ENCODE measurements at places on chromosomes 11 and 22.

DNA sequence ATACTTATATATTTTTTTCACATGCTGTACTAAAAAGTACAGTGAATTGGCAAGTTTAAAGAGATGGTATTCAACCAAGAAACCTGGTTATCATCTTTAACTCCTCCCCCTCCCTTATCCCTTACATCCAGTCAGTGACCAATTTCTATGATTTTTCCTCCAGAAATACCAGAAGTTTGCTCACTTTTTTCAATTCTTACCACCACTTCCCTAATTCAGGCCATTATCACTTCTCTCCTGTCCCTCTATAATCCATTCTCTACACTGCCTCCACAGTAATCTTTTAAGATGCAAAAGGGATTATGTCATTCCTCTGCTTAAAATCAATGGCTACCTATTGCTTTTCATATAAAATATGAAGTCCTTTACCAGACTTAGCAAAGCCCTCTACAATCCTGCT lies 62.8 kb downstream of the CEP57 start:
- DNase-seq, result no peak

DNA sequence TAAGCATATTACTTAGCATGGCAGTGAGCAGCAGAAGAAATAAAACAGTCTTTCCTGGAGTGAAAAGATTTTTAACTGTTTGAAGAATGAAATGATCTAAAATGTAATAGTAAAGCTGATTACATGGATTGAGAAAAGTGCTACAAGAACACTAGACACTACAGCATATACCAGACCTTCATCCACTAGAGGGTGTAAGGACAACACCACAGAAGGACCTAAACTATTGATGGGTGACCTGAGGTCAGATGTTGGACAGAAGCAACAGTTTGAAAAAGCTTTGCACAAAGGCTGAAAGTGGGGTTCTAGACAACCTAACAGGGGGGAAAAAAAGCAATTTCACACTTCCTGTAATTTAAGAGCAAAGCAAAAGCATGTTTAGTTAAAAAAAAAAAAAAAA lies 97.7 kb downstream of the RBFOX2 start:
- DNase-seq, result peak; percentile 34

GRCh38 chr22:30220338-30221012 lies 26.1 kb downstream of the LIF start:
- no peak for DNase-seq

GRCh38 chr11:12768726-12769673 lies 94.8 kb downstream of the TEAD1 start:
- no peak for DNase-seq

DNA sequence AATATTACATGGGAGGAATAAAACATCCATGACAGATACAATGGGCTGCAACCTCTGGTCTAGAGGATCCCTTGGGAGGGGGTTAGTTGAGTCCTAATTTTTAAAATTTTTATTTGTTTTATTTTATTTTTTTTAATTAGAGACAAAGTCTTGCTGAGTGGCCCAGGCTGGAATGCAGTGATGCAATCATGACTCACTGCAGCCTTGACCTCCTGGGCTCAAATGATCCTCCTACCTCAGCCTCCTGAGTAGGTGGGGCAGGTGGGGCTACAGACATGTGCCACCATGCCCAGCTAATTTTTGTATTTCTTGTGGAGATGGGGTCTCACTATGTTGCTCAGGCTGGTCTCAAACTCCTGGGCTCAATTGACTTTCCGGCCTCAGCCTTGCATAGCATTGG lies 43.1 kb downstream of the FDX1 start:
- DNase-seq, result no peak

DNA sequence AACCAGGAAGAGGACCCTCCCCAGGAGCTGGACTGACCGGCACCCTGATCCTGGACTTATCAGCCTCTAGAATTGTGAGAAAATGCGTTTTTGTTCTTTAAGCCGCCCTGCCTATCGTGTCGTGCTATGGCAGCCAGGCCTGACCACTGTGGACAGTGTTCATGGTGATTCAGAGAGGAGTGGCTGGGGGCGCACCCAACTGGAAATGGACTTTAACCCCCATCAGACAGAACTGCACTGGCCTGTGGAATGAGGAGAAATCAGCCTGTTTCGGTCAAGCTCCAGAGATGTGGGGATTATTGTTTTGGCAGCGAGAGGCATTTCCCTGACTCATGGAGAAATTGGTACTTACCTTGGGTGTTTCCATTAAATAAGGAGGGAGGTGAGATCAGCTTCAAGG lies 1437.8 kb downstream of the BRD1 start:
- DNase-seq, result peak; percentile 10

DNA sequence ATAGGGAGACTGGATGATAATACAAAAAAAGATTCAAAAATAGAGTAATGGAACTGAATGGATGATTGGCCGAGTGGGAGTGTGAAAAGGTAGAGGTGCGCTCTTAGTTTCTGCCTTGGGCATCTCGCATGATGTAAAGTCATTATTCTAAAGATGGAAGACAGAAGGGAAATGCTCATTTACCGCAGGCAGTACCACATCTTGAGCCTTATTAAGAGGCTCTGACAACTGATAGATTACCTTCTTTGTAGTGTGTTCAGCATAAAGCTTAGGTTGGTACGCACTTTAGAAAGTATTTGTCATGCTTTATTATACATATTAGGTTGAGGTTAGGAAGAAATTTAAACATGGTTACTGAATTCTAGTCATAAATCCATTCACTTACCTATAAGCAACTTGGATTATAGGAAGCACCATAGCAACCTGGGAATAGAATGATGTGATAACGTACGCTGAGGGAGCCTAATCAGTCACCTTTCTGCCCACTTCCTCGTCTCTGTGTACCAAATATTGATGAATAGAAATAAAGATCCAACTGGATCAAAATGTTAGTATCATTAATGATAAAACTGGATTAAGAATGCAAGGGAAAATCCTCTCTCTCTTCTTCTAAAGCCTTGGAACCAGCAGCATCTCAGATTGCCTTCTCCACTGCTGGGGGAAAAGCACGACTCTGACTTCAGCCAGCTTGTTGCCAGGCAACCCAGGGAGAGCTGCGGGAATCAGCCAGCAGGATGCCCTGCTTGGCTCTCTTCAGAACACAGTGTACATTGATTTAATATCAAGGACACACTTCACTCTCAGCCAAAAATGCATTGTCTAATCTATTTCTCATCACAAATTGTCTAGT lies 29.0 kb upstream of the VWA5A start:
- no peak for DNase-seq

DNA sequence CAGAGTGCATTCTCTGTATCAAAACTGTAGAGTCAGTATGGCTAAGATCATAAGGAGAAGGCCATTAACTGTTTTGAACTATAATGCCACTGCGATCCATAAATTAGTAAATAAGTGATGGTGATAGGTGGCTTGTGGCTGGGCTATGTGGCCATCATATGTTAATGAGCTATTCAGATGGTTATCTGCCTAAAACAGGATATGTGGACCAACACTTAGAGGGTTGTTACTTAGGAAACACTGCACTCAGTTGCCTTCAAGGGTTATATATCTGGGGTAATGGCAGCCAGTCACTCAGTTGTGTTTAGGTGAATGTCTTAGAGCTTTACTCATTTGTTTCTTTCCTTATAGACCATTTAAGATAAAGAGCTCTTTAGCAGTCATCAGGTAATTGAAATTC lies 66.0 kb downstream of the PPP2R1B start:
- DNase-seq, result no peak

DNA sequence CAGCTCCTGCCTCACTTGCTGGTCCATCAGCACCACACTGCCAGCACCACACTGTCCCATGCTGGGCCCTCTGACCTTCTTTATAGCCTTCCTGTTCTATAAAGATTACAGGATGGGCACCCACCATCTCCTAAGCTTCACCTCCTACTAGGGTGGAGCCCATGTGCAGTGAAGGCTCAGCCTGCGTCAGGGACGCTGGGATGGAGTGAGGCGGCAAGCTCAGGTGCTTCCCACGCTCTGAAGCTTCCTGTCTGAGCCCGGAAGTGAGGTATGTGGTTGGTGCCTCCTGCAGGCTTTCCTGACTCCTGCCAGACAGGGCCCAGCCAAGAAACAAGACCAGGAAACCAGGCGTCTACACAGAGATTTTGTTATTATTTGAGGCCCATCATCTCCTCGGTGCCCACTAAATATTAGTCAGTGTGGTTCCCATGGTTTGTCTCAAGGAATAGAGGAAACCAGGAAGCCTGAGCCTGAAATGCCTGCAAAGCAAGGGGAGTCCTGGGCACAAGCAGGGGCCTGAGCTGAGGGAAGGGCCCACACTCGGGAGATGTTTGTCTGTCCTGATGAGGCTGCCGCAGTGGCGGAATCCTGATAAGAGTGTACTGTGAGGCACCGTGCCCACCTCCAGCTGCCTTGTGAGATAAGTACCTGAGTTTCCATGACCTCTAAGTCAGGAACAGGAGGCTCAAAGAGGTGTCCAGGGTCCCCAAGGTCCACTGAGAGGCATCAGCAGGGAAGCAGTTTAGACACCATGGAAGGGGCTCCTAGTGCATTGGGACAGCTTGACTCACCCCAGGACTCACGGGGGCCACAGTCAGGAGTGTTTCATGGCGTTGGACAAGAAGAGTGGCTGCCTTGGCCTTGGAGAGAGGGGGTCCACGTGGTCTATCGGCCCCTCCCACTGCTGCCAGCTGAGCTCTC lies 22.0 kb downstream of the RSPH14 start:
- DNase-seq, result no peak

DNA sequence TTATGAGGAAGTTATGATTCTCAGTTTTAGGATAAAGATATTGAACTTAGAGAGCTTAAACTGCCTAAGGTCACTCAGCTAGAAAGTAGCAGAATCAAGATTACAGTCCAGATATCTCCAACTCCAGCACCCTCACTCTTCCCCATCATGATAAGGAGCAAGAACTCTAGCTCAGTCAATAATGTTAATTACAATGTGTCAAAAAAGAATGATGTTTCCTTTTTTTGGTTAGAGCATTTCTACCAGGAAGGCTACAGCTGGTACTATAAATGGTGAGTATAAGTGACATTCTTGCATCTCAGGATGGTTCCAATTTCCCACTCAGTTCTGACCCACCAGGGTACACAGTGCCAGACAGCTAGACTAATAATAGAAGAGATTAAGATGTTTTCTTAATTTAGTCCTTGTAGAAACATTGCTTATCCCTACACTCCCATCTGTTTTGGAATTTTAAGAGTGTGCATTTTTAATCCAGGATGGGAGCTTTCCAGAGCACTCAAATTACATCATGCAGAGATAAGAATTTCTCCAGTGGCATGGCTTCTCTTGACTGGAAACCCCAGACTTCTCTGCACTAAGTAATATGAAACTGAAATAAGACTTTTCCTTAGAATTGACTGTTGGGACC lies 21.6 kb upstream of the BBOX1 start:
- DNase-seq, result no peak

DNA sequence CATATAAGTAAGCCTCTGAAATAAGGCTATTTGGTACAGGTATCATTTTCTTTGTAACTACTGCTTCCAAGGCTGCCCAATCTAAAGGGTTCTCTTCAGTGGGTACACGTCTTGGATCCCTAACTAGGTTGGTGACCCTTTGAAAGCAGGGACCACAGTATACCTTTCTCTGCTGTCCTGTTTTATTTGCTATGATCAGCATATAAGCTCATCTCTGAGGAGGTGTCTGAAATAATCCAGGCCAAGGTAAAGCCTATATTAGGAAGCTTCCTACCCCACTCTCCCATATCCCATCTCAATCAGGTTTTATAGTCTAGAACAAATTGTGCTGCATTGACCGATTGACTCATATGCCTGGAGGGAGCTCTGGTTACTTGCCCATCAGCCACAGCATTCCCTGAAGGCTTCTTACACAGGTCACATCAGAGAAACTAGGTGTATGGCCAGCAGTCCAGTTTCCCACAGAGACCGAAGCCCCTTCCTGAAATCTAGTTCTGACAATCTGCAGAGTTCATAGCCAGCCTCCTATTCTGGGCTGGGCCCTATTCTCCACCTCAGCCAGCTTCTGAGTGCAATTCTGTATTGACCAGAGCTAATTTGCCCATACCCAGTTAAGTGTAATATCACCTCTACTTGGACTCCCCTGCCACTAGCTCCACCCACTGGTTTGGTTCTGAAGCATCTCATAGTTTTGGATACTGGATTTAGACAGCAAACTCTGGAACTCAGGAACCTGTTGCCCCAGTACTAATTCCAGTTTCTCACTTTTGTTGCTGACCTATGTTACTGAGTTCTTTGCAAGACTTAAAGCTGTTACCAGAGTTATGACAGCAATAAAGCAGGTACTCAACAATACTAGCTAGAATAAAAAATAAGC lies 62.1 kb upstream of the ARHGAP20 start:
- no peak for DNase-seq

GRCh38 chr11:126359431-126360048 lies 4.1 kb downstream of the ST3GAL4 start:
- peak; percentile 51 for DNase-seq

GRCh38 chr11:6962673-6963072 lies 36.4 kb downstream of the ZNF215 start:
- no peak for DNase-seq

DNA sequence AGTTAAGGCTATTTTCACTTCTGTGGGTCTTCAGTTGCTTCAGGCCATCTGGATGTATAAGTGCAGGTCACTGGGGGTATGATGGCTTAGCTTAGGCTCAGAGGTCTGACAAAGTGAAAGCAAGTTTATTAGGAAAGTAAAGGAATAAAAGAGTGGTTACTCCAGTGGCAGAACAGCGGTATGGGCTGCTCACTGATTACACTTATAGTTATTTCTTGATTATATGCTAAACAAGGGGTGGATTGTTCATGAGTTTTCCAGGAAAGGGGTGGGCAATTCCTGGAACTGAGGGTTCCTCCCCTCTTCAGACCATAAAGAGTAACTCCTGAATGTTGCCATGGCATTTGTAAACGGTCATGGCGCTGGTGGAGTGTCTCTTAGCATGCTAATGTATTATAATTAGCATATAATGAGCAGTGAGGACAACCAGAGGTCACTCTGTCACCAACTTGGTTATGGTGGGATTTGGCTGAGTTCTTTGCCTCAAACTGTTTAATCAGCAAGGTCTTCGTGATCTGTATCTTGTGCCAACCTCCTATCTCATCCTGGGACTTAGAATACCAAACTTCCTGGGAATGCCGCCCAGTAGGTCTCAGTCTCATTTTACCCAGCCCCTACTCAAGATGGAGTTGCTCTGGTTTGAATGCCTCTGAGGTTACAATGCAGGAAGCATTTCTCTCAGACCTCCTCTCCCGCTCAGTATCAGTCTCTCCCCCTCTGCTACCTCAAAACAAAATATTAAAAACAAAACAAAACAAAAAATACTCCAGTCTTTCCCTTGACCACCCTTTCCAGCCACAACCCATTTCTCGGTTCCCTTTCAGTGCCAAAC lies 106.6 kb upstream of the SLC22A12 start:
- no peak for DNase-seq

- DNase-seq, result no peak
Observed at GRCh38 chr11:29173660-29174062, 843.2 kb downstream of the KCNA4 start.

Data from mucosa of gallbladder (tissue), 1 donor.